ENCODE measurements at places on chromosomes 16 and 17. TPM values are rescaled to one million over a fixed set of nuclear protein-coding genes. Genes with fewer than 3 reads are reported as not detected.

Gene GUCY2D
- total RNA-seq, result not detected

Gene GPRC5B
- total RNA-seq, result 140 TPM

Gene CLCN7
- total RNA-seq, result 99.1 TPM

Gene PLA2G10
- total RNA-seq, result 0.28 TPM

Gene RNF135
- 14.6 TPM for total RNA-seq

Gene ARMC7
- total RNA-seq, result 43.4 TPM

Gene CFAP52
- not detected for total RNA-seq

Gene PCGF2
- 79.4 TPM for total RNA-seq

DNA sequence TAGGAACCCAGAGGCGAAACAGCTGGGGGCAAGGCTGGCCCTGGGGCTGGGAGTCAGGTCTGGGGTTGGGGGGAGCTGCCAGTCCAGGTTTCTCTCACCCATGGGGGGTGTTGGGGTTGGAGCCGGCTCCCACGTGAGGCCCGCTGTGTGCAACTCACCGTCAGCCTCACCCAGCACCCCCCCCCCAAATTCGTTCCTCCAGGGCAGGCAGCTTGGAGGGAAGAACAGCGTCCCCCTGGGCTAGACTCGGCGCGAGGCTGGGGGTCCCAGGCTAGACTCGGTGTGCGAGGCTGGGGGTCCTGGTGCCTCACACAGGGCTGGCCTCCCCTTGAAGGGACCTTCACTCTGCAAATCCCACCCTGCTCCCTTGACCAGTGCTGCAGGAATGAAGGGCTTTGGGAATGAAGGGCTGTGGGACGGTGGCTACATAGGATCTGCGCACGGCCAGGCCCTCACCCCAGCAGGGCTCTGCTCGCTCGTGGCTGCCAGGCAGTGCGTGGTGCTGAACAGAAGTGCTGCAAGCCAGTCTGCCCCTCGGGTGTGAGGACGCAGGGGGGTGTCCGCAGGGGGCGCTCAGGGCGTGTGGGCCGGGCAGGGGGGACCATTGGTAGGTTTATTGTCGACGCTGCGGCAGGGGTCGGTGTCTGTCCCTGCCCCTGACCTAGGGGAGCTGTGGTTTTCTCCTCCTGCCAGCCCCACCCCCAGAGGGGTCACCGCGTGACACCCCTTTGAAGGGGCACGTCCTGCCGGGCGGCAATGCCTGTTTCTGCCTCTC, 74.7 kb downstream of the KLHDC4 start:
- DNase-seq, result no peak

- DNase-seq, result no peak
Measured at GRCh38 chr17:56890906-56891674, 22.8 kb downstream of the TRIM25 start.

GRCh38 chr17:81020443-81020766, 14.5 kb upstream of the BAIAP2 start:
- DNase-seq, result no peak

DNA sequence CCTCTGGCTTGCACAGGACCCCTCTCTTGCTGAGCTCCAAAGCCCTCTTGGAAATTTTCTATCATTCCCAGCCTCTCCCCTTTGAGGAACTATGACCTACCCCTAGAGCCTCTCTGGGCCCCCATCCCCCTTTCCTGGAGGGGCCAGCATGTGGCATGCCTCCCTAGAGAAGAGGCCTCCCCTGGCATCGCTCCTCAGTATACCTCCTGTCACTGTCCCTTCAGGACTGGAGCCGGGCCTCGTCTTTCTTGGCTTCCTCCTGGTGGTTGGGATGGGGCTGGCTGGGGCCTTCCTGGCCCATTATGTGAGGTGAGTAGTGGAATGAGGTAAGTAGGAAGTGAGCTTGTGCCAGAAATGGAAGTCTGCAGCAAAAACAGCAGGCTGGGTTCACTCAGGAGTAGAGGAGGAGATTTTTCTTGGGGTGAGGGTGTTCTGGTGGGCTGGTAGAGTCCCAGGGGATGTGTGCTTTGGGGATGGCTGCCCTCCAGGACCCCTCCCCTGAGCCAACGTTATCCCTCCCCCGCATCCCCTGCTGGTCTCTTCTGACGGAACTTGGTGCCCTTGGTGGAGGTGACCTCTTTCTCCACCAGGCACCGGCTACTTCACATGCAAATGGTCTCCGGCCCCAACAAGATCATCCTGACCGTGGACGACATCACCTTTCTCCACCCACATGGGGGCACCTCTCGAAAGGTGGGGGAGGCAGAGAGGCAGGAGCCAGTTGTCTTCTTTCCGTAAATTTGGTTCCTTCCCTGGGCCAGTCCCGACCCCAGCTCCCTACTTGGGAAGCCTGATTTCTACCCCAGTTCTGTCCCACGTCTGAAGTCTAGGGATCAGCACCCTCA, 4.6 kb downstream of the GUCY2D start:
- no peak for DNase-seq

DNA sequence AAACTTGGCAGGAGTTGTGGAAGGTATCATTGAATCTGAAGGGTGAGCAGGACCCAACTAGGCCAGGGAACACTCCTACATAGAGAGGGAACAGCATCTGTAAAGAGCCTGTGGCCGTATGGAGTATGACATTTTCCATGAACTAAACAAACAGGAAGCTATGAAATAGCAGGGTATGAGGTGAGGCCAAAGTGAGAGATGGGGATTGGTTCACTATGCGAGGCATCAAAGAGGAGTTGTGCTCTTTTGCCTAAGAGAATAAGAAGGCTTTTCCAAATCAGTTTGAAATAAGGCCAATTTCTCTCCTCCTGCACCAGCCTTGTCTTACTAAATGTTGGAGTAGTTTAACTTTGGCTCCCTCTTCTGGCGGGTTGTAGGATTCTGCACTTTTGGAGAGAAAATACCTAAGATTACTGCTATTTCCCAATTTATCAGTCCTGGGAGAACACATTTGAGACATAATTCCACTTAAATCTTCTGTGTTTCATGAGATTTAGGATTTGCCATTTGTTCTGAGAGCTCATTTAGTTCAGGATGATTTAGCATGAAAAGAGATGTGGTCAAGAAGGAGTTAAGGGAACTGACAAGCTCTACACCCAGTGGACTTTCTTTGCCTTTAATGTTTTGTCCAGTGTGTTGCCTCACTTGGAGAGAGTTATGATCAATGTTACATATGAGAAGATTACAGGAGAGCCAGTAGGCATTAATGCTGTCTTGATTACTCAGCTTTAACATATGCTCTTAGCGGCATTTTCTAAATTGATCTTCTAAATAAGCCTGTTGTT, 55.4 kb downstream of the TNRC6C start:
- peak; percentile 49 for DNase-seq

GRCh38 chr16:88871349-88871702, 4.9 kb upstream of the PABPN1L start:
- no peak for DNase-seq

GRCh38 chr16:14364386-14365199, 265.5 kb downstream of the PARN start:
- no peak for DNase-seq

DNA sequence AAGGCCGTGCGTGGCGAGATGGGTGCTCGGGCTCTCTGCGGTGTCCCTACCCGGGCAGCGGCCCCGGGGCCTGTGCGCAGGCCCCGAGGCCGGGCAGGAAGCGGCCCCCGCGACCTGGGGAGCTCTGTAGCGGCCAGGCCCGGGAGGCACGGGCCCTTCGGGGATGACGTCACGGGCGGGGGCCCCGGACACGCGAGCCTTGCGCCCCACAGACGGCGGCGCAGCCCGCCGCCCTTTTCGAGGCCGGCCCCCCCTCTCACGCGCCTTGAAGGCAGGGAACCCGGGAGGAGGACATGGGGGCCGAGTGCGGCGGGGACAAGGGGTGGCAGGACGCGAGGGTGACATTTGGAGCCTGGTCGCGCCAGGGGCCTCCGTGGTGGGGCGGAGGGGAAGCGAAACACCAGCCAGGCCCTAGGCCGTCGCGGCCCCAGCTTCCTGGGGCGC, 1.1 kb downstream of the RAI1 start:
- DNase-seq, result peak; percentile 29

DNA sequence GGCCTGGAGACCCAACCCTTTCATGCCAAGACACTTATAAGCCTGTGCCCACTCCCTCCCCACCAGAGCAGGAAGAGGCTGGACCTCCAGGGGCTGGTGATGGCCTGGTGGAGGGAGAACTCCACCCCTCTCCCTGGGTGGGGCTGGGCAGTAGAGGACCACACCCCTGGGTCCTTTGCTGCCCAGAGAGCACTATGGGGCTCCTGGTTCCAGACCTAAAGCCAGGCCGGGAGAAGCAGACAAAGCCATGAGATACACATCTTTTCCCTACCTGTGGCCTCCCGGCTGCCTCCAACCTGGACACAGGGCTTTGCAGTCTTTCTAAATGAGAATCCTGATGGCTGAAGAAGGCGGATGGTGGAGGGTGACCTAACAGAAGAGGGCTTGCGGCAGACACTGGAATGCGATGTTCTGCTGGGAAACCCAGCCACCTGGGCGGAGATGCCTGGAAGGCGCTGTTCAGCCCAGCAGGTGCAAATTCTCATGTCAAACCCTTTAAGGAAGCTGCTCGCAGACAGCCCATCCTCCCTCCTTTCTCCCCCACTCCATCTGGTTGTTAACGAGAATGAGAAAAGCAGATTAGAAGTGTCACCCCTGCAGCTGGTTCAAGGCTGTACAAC, 43.9 kb upstream of the KIFC3 start:
- DNase-seq, result no peak

- DNase-seq, result no peak
Measured at GRCh38 chr17:72266112-72266775, 145.4 kb downstream of the SOX9 start.

- peak; percentile 63 for DNase-seq
Measured at GRCh38 chr17:81189670-81190530, 23.9 kb upstream of the AATK start.
